ENCODE measurements at places on chromosomes 6 and 20.
A peak's percentile ranks its signal among the peaks of the same experiment; 100 is the strongest.

DNA sequence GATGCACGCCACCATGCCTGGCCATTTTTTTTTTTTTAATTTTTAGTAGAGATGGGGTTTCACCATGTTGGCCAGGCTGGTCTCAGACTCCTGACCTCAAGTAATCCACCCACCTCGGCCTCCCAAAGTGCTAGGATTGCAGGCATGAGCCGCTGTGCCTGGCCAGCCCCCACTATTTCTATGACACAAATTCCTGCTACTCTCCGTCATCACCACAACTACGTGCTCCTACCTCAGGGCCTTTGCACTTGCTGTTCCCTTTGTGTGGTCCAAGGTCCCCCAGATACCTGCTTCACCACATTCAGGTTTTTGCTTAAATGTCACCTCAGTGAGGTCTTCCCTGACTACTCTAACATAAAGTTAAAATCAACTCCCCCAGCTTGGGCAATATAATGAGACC lies 5.2 kb upstream of the CEBPB start:
- no peak for DNase-seq

DNA sequence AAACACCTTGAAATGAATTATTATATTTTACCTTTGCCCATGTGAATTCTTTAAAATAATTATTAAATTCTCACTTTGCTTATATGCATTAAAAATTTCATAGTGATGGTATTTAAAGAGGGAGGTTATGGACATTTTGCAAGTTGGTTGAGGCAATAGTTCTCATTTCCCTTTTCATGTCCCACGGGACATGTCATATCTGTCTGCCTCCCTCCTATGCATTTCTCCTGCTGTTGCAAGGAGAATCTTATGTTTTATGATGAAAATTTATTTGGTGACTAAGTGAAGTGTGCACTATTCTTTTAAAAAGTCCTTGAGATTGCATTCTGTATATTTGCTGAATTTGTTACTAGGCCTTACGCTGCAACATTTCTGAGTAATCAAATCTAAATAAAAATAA lies 67.2 kb downstream of the UTRN start:
- no peak for DNase-seq

DNA sequence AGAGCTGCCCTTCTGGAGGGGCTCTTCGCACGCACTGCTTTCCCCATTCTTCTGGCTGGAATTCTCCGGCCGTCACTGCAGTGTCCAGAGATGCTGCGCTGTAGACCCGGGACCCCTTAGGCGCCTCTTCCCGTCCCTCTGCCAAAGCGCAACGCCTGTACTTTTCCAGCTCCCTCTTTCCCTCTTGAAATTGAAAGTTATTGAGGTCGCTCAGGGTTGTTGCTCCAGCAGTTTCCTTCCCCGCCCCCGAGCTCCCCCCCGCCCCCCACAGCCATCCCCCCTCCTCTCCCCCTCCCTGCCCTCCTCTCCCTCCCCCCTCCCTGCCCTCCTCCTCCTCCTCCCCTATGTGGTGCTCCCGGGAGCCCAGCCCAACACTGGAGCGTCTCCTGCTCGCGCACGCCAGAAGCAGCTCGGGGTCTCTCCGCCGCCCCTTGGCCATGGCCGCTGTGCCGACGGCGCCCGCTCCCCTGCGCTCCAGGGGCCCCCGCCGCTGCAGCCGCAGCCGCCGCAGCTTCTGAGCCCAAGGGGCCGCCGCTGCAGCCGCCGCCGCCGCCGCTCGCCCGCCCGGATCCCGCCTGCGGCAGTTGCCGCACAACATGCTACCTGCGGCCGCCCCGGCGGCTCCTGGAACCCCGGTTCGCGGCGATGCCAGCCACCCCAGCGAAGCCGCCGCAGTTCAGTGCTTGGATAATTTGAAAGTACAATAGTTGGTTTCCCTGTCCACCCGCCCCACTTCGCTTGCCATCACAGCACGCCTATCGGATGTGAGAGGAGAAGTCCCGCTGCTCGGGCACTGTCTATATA lies at the start of gene RSPO3:
TSS of gene RSPO3 (plus strand) at position 374 of the 804 bp plus-strand sequence. CDS start 522 bp downstream, outside the sequence.
- peak; percentile 5 for DNase-seq

DNA sequence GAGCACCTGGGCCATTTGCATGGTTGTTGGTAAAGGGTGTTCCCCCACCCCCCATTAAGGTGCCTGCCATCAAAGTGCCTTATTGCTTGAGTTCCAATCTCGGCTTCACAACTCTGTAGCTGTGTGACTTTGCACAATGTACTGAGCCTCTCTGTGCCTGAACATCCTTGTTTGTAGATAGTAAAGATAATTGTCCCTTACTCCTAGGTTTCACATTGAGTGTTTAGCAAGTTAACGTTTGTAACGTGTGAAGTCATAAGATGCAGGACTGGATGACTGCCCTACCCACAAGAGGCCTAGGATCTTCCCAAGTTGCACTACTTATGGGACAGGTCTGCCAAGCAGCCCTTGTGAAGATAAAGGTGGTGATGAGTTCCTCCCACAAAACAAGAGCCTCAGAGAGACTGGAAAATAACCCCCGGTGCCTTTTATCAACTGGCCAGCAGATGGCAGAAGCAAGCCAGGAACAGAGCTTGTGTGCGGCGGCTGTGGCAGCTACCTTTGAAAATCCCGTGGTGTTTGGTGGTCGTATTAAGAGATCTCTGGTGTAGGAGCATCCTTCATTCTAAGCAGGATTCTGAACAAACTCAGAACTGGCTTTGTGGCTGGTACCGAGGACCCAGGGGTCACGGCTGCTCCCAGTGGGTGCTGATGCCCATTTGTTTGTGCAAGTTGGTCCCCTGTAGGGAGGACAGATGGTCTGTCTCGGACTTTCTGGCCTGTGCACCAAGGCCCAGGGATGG lies 99.1 kb downstream of the CDH26 start:
- DNase-seq: peak; percentile 53

DNA sequence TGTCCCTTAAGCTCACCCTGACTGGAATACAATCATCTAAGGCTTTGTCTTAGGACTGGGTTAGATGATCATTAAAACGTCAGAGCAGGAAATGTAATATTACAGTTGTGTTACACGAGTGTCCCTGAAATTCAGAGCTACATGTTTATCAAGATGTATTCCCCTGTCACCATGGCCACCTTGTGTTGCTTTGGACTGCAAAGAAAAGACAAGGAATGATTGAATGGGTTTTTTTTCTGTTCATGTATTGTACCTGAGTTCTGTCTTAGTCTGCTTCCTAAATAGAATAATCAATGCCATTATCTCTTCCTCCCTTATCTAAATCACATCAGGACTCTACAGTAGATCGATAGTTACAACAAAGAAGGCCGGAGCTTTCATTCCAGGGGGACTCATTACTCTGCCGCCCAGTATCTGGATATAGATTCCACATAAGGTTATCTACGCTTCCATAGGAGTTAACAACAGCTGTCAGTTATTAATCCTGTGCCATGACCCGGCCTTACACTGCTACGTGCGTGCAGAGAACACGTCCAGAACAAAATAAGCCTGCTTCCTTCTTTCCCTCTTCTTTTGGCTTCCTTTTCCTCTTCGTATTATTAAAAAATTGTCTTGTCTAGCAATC lies 274.1 kb upstream of the SASH1 start:
- DNase-seq: no peak

- peak; percentile 61 for DNase-seq
Measured at GRCh38 chr6:134175532-134176263, 123.3 kb upstream of the SLC2A12 start.

DNA sequence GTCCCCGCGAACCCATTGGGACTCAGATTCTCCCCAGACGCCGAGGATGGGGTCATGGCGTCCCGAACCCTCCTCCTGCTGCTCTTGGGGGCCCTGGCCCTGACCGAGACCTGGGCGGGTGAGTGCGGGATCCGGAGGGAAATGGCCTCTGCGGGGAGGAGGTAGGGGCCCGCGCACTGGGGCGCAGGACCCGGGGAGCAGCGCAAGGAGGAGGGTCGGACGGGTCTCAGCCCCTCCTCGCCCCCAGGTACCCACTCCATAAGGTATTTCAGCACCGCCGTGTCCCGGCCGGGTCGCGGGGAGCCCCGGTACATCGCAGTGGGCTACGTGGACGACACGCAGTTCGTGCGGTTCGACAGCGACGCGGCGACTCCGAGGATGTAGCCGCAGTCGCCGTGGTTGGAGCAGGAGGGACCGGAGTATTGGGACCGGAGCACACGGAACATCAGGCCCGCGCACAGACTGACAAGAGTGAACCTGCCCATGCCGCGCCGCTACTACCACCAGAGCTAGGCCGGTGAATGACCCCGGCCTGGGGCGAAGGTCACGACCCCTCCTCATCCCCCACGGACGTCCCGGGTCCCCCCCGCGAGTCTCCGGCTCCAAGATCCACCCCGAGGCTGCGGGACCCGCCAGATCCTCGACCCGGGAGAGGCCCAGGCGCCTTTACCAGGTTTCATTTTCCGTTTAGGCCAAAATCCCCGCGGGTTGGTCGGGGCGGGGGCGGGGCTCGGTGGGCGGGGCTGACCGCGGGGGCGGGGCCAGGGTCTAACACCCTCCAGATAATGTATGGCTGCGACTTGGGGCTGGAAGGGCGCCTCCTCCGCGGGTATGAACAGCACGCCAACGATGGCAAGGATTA lies 15.7 kb upstream of the HLA-A start:
- DNase-seq: peak; percentile 83

DNA sequence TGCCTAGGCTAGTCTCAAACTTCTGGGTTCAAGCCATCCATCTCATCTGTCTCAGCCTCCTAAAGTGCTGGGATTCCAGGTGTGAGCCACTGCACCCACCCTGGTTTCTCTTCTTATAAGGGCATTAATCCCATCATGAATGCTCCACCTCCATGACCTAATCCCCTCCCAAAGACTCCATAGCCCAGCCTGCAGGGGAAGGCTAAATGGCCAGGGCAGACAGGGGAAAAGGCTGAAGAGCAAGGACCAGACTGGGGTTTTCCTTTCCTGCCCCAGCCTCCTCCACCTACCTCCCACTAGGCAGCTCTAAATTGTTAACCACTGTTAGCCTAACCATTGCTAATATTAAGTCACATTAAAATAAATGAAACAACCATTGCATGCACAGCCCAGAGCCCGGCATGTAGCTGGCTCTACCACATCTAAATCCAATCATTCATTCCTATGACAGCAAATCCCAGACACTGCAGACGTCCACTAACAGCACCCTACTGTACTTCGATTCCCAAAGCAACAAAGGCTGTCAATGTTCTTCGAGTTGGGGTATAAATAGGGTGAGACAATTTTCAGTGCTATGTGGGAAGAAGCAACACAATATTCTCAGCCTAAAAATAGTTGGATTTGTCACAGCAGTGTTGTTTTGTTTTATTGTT lies 243.2 kb upstream of the ARID1B start:
- no peak for DNase-seq

DNA sequence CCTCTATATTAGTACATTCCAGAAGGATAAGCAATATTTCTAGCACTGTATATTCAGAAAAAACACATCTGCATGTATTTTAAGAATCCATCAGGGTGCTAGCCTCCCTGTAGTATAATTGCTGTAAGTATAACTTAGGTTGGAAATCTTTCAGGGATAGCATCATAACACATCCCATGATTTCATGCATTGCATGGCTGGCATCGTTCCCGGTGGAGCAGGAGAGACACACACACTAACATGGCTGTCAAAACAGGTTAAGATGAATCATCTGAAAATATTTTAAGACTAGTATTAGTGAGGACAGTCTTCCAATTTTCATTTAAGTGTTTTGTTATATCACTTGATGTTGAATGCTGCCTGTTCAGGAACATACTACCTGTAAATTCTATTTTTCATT lies 32.1 kb upstream of the CENPW start:
- DNase-seq: no peak

- no peak for DNase-seq
Measured at GRCh38 chr6:63574554-63574900, 2.2 kb downstream of the LOC128125822 start.

- no peak for DNase-seq
Measured at GRCh38 chr6:133887156-133887879, 1.6 kb upstream of the TCF21 start.

DNA sequence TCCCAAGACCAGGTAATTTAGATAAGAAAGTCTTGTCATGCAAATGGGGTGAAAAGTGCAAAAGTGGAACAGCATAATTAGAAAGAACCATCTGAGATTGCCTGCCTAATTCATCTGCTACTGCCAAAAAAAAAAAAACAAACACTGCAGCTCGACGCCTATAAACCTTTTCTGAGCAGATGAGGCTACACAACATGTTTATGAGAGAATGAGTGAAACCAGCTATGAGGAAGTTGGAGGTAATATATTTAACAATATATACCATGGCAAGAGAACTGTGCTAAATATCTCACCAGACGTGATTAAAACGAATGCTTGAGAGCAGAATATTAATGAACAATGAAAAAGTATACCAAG lies 50.0 kb downstream of the LAMA4 start:
- no peak for DNase-seq

- no peak for DNase-seq
Measured at GRCh38 chr6:13742961-13743735, 31.5 kb upstream of the RANBP9 start.

GRCh38 chr6:48486373-48486772 lies 375.4 kb upstream of the PTCHD4 start:
- DNase-seq: no peak

- DNase-seq: no peak
Measured at GRCh38 chr6:26520237-26520849, 17.8 kb upstream of the HMGN4 start.

DNA sequence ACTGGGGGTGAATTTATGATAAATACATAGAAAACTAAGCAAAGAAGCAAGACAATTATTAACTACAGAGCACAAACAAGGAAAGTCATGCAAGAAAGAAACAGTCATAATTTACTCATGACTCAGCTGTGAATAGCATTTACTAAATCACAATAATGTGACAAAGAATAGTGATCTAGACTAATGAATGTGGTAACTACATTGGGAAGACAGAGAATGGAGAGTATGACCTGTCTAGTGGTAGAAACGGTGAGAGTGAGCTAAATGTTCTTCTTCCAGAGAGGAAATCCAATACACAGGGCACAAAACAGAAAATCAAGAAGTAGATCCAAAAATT lies 153.5 kb upstream of the DST start:
- DNase-seq: no peak

- DNase-seq: no peak
Measured at GRCh38 chr6:5081955-5082354, 3.2 kb upstream of the PPP1R3G start.

DNA sequence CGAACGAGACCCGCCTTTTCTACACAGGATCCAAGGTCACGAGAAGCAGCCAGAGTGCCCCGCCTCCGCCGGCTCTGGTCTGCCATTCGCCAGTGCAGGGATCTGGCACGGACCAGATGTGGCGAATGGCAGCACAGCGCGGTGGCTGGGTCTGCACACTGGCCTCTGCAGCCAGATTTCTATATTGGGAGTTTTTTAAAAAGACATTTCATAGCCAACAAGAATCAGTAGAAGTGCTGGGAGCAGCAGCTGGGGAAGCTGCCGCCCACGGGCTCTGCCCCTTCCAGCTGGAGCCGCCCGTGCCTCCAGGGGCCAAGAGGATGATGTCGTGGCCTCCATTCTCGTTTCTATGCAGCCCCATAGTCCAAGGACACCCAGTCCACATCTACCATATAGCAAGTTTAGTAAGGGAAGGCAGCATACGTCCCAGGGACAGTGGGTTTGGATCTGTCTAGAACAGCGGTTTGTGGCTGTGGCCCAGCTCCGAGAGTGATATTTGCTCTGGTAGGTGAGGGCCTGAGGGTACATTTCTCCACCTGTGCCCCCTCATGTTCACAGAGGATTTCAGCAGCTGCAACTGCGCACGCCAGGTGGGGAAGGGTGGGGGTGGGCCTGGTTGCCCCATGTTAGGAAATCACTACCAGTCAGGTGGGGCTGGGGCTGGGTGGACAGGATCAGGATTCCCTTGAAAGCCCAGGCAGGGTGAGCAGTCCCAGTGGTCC lies 333.7 kb downstream of the ZFAND3 start:
- DNase-seq: no peak

GRCh38 chr20:59647271-59647670 lies 42.9 kb downstream of the PHACTR3 start:
- no peak for DNase-seq

Data from T-helper 2 cell treated with Interferon-gamma antibody and Interleukin-4, amounts not matched to agents 5 μg/mL and 100 μg/mL, for 36 hours (primary cell).